ENCODE measurements at places on chromosomes 7 and 10. TPM values are rescaled to one million over a fixed set of nuclear protein-coding genes. Genes with fewer than 3 reads are reported as not detected.

The AMZ1 gene
- total RNA-seq, result 2.5 TPM

The FAM25C gene
- total RNA-seq, result not detected

The TRIL gene
- 0.29 TPM for total RNA-seq

The ADARB2 gene
- total RNA-seq, result not detected

The TMEM236 gene
- under 0.01 TPM for total RNA-seq

The ARHGEF5 gene
- 4.7 TPM for total RNA-seq

The CDHR3 gene
- total RNA-seq, result 6.5 TPM

The AKR1E2 gene
- total RNA-seq, result 17.7 TPM

The CEP41 gene
- total RNA-seq, result 9.8 TPM

The KAZALD1 gene
- 30.1 TPM for total RNA-seq

The AKR1C4 gene
- not detected for total RNA-seq

The HOXA4 gene
- 0.72 TPM for total RNA-seq
